Stimulated activated CD4-positive, alpha-beta T cell treated with anti-CD3 and anti-CD28 coated beads, Interleukin-4, amount 100 ng/mL, for 48 hours (primary cell): ENCODE measurements at places on chromosomes 4 and X.

DNA sequence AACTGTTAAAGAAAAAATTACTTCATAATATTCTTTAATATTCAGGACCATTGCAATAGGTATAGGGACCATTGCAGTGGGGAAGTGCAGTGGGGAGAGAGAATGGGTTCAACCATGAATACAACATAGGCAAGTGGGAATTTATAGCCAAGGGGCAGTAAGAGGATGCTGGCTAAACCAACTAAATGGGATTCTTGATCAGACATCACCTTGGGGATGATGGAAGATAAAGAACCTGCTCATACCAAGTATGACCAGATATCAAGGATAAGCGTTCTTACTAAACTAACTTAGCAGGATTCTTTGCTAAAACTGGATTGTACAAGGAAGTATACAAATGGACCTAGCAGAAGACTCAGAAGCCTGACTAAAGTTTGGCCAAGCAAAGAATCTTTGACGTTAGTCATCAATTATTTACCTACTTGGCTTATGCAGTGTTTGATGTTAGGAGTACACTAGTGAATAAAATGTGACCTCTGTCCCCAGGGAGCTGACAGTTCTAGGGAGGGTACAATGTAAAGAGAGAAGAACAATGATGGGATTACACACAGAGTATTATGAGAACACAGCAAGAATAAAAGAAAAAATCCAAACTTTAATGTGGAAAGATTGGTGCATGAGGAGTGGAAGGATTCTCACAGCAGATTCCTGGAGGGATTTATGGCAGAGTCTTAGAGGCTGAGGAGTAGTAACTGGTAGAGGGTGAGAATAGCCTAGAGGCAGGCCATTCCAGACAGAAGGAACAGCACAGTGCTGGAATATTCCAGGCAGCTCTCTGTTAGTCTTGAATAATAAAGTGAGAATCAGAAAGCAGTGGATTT is 54.7 kb upstream of the MYOZ2 start:
- DNase-seq: no peak

- DNase-seq: no peak
Observed at GRCh38 chrX:99613041-99613440, 797.0 kb downstream of the PCDH19 start.

DNA sequence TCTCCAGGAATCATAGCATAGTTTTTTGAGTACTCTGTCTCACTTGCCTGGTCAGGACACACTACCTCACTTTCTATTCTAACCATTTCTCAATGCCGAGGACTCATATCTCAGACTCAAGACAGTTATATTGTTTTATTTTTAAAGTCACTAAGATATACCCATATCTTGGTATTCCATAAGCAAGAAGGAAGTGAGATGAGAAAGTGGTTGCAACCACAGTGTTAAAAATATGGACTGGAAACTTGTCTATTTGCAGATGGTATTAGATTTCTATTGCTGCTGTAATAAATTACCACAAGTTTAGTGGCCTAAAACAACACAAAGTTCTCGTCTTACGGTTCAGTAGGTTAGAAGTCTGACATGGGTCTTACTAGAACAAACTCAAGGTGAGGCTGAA is 344.8 kb upstream of the MAGEB2 start:
- no peak for DNase-seq

- no peak for DNase-seq
Observed at GRCh38 chr4:68193194-68193593, 52.3 kb downstream of the TMPRSS11B start.

DNA sequence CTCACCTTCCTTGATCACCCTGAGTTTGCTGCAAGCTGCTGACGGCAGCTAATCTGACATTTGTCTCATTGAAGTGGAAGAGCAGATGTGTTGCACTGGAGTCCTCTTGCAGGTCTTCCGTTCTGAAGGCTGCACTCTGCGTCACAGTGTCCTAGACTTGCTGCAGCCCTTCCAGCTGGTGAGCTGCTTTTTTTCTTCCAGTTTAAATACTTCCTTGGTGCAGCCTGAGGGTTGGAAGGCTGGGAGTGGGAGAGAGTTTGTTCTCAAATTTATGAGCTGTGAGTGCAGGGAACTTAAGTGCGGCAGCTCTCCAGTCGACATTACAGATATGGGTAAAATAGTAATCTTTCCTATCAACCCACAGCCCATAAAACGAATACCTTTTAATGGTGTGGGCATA is 303.6 kb upstream of the FAT1 start:
- no peak for DNase-seq

DNA sequence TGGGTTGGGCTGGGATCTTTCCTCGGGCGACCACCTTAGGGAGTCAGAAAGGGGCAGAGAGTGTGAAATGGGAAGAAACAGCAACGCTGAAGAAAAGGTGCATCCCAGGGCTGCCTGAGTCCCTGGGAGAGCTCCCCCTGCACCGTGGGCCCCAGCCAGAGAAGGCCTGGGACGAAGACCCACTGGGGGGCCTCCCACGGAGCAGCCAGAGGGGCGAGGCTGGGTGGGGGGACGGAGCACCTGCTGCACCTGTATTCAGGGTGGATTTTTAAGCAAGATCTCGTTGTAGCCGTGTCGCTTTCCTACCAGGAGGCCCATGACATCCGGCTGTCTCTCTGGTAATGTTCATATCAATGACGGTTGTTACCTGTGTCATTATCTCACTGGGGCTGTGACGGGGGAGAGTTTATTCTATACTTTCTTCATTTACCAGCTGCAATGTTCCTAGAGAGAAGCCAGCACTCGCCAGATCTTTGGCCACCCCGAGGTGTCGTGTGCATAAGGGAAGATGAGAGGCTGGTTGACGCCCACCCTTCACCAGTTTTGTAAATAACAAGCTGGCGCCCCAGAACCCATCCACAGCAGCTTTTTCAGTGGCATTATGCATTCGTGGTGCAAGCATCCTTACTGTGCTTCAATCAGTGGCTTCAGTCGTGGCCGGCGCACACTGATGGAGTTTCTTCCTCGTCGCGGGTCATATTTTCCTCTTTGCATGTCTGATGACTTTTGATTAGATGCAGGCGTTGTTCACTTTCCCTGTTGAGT is 5.6 kb upstream of the PCGF3 start:
- DNase-seq: no peak

GRCh38 chr4:89111833-89112563 is 665 bp downstream of the TIGD2 start:
- no peak for DNase-seq

DNA sequence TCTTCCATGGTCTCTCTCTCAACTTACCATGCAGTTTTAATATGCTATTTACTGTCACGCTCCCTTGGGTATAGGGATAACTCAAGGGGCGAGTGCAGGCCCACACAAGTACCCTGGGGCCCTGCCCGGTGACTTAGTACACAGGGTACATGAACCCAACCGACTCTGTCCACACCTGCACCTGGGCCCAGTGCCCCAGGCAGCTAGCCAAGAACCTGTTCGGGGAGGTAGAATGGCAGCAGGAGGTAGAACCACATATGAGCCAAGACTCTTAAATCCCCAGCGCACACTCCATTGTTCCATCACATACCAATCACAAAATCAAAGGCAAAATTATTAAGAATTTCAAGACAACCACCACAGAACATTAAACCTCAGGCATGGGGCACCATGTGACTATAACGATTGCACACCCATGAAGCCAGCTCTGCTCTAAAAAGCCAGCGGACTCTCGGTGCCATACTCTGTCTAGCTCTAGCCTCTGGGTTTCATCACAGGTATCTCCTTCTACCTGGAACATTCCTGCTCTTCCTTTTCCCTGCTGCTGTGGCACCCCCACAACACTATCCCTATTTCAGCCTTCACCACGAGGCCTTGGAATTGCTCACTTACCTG is 14.6 kb downstream of the PHF8 start:
- no peak for DNase-seq

DNA sequence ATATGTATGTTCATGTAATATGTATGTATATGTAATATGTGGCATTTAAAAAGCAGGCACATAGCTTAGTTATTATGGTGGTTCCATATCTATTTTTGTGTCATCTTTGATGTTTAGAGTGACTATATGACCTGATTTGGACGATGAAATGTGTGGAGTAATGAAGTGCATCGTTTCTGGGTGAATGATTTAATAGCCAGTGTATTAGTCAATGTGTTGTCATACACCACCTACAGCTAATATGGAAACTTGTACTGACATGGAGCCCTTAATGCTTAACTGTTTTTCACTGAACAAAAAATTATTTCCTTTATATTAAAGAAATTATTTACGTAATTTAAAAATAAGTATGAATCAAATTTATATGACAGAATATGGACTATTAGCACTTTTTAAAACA is 292.3 kb upstream of the FSTL5 start:
- no peak for DNase-seq

GRCh38 chr4:150010525-150011126 is 67.6 kb upstream of the DCLK2 start:
- no peak for DNase-seq

GRCh38 chrX:1321674-1322073 is 14.9 kb upstream of the IL3RA start:
- DNase-seq: no peak

- no peak for DNase-seq
Observed at GRCh38 chr4:42122237-42122636, 30.2 kb downstream of the BEND4 start.

DNA sequence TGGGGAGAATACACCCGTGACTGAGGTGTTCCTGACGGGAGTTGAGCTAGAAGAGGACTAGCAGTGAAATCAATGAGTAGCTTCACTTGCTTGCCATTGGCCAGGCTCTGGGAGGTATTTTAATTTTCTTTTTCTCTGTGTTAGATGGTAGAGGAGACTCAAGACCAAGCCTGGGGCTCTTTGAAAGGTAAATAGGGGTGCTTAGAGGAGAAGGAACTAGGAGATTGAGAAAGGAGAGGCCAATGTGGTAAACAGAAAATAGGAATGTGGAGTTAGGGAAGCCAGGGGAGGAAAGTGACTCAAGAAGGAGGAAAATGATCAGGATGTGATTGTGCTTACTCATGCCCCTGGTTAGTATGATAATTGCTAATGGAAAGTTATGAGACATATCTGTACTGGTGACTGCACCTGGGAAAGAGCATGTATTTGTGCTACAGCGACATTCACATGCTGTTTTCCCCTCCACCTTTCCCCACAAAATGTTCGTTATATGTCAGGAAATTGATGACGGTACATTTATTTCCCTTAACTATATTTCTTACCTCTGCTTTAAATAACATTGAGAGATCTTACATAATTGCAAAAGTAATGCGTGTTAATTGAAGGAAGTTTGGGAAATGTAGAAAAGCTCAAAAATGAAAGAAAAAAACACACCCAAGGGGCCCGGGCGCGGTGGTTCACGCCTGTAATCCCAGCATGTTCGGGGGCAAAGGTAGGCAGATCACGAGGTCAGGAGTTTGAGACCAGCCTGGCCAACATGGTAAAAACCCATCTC is 16.9 kb upstream of the LRBA start:
- no peak for DNase-seq

GRCh38 chr4:1716065-1716945 is 4.2 kb upstream of the SLBP start:
- DNase-seq: no peak

DNA sequence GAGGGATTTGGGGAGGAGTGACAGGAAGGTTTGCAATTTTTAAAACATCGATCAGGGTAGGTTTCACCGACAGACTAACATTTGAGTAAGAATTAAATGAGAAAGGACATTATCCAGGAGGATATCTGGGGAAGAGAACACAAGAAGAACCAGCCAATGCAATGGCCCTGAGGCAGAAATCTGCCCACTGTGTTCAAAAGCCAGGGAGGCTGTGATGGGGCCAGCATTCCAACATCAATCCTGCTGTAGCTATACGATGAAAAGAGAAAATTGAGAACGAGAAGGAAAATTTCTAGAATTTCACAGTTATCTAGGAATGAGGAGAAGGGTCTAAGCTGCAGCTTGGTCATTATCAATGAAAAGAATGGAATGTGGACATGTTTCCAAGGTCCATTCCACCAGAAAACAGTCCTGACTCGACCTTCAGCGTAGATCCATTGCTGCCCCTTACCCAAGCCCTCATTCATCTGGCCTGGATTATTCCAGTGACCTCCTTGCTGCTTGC is 84.4 kb downstream of the APBB2 start:
- DNase-seq: no peak

- no peak for DNase-seq
Observed at GRCh38 chrX:103513067-103513466, 6.2 kb downstream of the RAB40A start.

DNA sequence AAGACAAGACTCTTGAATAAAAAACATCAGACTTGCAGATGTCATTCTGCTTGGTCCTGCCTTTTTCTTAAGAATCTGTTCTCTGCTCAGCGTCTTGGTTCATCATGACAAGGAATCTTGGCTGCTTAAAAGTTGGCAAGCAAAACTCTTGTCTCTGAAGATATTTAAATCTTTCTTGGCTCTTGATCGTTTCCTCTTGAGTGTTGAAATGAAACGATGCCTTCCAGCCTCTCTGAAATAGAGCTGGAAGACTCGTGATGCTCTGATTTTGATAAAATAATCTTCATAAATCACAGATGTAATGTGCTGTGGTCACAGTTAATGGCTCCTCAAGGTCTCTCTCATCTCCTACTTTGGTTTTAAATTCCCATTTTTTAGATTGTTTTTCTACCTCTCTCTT is 39.9 kb upstream of the TMEM192 start:
- no peak for DNase-seq

GRCh38 chr4:85738721-85739120 is 263.8 kb downstream of the ARHGAP24 start:
- no peak for DNase-seq

DNA sequence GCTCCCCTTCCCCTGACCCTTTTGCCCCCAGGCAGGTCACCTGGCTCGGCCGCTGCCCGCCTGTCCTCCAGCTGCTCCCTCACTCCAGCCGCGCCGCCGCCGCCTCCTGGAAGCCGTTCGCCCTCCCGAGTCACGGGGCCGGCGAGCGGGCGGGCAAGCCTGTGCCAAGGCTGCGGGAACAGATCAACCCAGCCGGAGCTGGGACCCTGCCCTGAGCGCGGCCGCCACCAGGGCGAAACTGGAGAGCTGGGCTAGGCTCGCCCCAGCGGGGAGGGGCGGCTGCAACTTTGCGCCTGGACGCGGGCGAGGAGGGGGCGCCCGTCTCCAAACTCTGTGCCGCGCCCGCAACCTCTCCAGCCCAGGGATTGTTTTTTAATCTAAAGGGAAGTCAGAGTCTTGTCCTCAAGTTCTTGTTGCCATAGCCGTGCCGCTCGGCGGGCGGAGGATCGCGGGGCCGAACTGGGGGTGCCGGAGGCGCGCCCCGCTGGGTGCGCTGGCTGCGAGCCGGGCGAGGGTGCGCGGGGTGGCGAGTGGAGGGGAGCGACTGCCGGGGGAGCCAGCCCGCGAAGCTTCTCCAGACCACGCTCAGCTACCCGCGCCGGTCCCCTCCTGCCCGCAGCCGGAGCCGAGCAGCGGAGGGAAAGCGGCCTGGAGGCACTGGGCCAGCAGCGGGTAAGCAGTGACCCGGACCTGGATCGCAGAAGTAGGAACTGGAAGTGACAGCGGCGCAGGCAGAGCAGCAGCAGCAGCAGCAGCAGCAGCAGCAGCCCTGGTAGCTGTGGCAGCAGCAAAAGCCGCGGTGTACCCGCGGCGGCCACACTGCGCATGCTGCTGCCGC is 13.4 kb downstream of the ARHGEF6 start:
- DNase-seq: peak; percentile 36

GRCh38 chr4:72555377-72555831 is 13.6 kb downstream of the ADAMTS3 start:
- DNase-seq: no peak

GRCh38 chrX:116290359-116290758 is 119.8 kb downstream of the AGTR2 start:
- DNase-seq: no peak
